Left renal cortex interstitium (tissue), 4 donors: ENCODE measurements at places on chromosomes 11 and 22. TPM values are rescaled to one million over a fixed set of nuclear protein-coding genes. Genes with fewer than 3 reads are reported as not detected.

PTPRCAP gene
- polyA plus RNA-seq, result 2.5 TPM

GRCh38 chr11:45796461-45796861 lies 8.5 kb upstream of the SLC35C1 start:
- no peak for DNase-seq

DNA sequence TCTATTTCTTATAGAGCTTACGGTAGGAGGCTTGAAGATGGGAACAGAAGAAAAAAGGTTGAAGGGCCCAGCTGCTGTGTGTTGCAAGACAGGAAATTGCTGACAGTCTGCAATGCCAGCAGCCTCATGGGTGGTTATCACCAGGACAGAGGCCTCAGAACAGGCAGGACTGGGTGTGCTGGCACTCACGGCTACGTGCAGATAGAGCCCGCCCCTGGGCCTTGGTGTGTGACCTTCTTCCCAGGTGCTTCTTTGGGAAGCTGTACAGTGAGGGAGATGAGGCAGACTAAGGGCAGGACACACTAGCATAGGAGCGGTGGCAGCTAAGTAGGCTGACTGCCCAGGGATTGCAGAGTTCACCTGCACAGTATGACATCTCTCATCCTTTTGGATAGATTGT lies 12.6 kb downstream of the PRAME start:
- DNase-seq, result no peak

DNA sequence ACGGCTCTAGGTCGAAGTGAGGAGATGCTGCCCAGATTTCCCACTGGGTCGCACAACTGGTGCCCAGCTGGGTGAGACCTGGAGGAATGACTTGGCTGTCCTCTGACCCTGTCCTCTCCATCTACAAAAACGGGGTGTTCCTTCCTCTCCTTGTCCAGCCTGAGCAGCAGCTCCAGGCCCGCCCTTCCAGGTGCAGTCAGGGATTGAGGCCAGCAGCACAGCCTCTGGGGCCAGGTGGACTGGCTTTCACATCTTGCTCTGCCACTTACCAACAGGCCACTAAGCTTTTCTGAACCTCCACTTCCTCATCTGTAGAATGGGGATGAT lies 91.7 kb upstream of the LMO1 start:
- DNase-seq, result no peak

GRCh38 chr11:21426931-21427330 lies 757.5 kb downstream of the NELL1 start:
- DNase-seq, result no peak

GRCh38 chr11:125451400-125452124 lies 44.5 kb downstream of the FEZ1 start:
- no peak for DNase-seq

LZTR1 gene
- polyA plus RNA-seq, result 36.7 TPM

MRGPRE gene
- polyA plus RNA-seq, result not detected

DNA sequence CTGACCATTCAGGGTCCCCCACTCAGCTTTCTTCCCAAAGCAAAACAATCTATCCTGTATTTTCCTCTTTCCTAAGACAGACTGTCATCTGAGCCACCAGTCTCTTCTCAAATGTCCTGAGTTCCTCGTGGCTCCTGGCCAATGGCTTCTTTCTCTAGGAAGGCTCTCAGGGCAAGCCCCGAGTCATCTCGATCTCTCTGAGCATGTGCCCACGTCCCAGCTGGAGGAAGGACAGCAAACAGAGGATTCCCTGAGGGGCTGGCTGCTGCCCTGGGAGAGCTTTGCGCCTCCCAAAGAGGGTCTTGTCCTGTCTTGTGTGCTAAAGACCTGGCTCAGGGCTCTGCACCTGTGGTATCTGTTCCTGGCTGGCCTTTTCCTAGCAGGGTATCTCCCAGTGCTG lies 8.3 kb downstream of the SLC37A2 start:
- no peak for DNase-seq

INPPL1 gene
- 123 TPM for polyA plus RNA-seq

MAPK8IP2 gene
- 0.76 TPM for polyA plus RNA-seq

DNA sequence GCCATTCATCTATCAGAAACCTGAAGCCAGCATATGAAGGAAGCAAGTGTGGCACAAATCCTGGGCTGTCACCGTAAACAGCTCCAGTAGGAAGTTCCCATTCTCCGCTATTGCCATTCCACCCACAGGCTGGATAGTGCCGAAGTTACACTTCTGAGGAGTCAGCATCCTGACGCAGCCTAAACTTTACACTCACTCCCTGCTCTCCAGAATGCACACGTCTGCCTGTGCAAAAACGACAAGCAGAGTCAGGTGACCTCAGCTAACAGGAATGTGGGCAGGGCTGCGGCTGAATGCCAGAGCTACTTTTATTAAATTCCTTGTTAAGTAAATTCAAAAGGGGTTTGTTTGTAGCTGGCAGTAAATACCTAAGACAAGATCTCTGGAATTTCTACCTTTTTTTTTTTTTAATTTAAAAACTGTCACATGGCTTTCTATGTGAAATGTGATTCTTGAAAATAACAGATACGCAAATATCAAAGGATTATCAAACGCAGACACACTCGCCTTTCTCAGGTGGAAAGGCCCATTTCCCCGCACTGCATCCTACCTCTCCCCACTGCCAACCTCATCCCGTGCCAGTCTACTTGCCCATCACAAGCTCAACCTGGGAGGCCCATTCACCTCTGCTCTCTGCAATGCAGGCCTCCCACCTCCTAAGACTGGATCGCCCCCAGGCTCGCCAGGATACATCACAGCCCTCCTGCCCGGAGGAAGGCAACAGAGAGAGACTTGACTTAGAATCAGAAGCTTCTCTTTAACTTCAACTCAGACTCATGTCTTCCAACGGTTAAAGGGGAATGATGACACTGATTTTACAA lies 33.5 kb downstream of the NFRKB start:
- peak; percentile 42 for DNase-seq

DNA sequence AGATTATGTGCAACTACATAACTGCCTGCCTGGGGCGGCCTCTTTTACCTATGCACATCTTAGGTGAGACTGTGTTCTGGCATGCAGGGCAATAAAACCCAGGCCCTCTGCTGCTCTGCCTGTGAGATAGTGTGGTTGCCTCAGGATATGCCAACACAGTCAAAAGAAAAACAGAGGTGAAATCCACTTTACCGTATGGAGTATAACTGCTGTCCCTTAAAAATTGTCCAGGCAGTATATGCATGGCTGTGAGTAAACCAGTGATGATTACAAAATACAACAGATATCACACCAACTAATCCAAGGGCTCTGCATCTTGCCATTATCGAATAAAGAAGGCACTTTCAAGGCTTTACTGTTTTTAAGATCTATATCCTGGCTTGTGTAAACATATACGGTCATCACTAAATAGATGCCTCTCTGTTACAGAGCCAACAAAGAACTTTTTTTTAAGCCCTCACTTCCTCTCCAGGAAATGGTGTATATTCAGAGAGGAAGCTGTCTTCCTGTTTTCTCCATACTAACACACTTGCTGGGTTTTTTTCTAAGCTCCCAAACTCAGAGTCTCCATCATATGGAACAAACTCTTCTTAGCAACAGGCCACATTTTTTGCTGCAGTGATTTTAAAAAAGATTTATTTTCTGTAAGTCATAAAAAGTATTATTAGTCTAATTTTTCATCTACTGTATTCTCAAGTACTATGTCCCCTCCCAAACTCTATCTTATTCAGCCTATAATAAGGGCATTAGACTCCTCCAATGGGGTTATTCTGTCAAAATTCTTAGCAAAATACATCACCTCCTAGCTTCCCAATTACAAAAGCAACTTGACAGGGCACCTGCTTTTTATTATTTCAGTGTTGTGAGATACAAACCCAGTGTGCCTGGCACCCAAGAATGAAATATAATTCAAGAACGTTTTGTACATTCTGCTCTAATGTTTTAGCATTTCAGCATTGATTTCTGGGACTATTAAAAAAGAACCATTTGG lies 135.2 kb downstream of the MAML2 start:
- DNase-seq, result no peak
